ENCODE measurements at places on chromosomes 4 and X. TPM values are rescaled to one million over a fixed set of nuclear protein-coding genes. Genes with fewer than 3 reads are reported as not detected.

Gene UGT2B15
- not detected for total RNA-seq

Gene SPIN4
- total RNA-seq: 1.4 TPM

Gene MAGEC2
- total RNA-seq: not detected

Gene NHS
- 2.2 TPM for total RNA-seq

Gene FAM114A1
- 50.1 TPM for total RNA-seq

Gene TLL1
- 3.6 TPM for total RNA-seq

Gene MYOZ2
- not detected for total RNA-seq

Gene GUCY1B1
- total RNA-seq: 1.4 TPM

Gene RPS6KA6
- 3.2 TPM for total RNA-seq

Gene PLAC1
- 2.4 TPM for total RNA-seq

Gene APELA
- not detected for total RNA-seq

Gene TEX13B
- total RNA-seq: not detected

Gene USP46
- 18.1 TPM for total RNA-seq

Gene DCAF16
- 21.7 TPM for total RNA-seq

Gene GYPB
- not detected for total RNA-seq

Gene CYP2U1
- 7.5 TPM for total RNA-seq

Gene WDR17
- total RNA-seq: 0.48 TPM

Gene S100G
- not detected for total RNA-seq

Gene AMOT
- under 0.01 TPM for total RNA-seq

Gene SLIT2
- total RNA-seq: 0.21 TPM

Gene DGKK
- total RNA-seq: not detected

Gene AADAT
- total RNA-seq: 1.7 TPM

Gene TMSB15A
- not detected for total RNA-seq

Gene RBMXL3
- total RNA-seq: not detected

Gene VCX3B
- not detected for total RNA-seq

Gene SPOCK3
- 0.64 TPM for total RNA-seq

Gene SMPX
- not detected for total RNA-seq

Gene TMEM31
- total RNA-seq: not detected

Gene GPR50
- not detected for total RNA-seq

Gene SSX2
- not detected for total RNA-seq

Gene PAGE5
- not detected for total RNA-seq

Gene GABRG1
- not detected for total RNA-seq

Gene ZNF185
- total RNA-seq: 74.7 TPM

Data from tracheal epithelial cell (primary cell).